ENCODE measurements at places on chromosomes 11 and 22.

- no peak for DNase-seq
Measured at GRCh38 chr22:37370306-37370979, 56.8 kb downstream of the ELFN2 start.

GRCh38 chr11:78256962-78257361, 68.2 kb downstream of the USP35 start:
- DNase-seq: no peak

DNA sequence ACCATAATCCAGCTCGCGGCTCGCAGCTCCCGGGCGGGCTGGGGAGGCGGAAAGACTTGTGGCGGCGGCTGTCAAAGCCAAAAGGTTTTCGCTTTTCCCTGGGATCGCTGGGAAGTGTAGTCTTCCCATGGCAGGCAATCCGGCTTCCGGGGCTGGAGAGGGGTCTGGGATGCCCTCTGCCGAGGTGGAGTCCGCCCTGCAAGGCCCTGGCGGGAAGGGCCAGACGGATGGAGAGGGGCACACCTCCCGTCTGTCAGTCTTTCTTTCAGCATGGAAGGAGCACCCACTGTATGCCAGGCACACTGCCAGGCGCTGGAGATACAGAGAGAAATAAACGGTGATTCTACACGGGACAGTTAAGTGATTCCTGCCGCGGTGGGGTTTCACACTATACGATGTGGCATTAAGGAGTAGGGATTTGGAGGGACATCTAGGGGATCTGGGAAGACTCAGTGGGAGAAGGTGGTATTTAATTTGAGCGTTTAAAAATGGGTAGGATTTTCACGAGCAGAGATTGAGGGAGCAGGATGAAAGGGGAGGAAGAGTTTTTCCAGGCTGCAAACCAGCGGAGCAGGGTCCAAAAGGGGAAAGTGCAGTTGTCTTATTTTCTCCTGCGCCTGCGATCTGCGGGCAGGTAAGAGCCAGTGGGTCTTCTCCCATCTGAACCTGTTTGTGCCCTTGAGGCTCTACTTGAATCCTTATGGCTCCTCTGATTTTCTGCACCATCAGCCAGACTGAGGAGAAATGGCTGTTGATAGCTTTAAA, at the start of gene BACE1:
BACE1 (minus strand) TSS at position 60 of the 765 bp plus-strand sequence. CDS start 461 bp downstream, outside the sequence.
- peak; percentile 77 for DNase-seq

DNA sequence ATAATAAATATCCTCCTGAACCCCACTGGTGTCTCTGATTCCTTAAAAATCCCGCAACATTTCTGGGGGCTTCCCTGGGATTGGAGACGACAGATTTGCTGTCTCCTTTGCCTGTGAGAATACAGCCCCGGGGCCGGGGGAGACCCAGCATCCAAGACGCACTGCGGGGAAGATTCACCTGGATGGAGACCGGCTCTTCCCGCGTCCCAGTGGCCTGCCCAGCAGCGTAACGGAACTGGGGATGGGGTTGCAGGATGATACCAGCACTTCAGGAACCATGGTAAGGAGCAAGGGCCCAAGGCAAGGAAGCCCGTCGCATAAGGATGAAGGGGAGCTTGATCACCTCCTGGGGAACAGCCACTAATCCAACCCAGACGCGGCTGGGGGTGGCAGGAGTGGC, 53.3 kb upstream of the OR4C15 start:
- DNase-seq: no peak

GRCh38 chr11:36425561-36426081, 84.5 kb downstream of the TRAF6 start:
- no peak for DNase-seq

DNA sequence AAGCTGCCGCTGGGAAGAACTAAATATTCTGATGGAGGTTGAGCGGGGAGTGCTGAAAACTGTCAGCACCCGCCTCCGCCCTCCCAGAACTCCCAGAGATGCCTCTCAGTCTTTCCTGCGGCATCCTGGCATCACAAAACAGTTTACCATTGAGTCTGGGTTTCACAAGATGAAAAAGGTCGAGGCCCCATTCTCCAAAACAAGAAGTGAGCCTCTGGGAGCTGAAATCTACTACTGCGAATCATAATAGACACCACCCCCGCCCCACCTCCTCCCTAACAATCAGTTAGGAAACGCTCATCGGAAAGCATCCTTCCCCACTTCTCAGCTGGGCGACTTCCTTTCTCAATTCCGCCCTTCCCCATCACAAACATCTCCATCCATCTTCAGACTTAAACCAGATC, 1.0 kb downstream of the SUN2 start:
- DNase-seq: no peak

DNA sequence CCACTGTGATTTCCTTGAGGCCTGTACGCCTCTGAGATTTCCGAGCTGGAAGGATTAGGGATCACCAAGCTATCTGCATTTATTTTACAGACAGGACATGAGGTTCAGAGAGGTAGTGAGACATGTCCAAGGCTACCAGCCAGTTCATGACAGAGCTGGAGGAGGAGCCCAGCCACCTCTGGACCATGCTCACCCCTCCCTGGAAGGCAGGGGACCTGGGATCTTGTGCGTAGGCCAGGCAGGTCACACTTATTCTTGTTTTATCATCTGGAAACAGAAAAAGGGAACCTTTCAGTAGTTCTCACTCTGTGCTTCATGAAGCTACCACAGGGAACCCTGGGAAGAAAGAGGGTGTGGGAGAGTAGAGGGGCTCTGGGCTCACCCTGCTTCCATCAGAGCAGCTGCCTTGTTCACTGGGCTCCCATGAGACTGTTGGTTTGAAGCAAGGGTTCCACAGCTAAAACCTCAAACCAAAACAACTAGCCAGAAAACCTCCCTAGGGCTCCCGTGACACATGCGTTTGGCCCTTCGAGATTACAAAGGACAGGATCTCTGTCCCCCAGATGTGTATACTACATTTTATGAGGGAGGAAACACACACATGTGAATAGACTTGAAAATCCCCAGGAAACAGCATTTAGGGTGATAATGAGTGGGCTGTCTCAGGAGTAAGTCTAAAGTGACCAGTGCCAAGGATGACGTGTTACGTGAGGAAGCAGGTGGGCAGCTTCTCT, 106.4 kb downstream of the DSCAML1 start:
- no peak for DNase-seq

- DNase-seq: no peak
Measured at GRCh38 chr11:128620309-128621100, 33.1 kb upstream of the ETS1 start.

DNA sequence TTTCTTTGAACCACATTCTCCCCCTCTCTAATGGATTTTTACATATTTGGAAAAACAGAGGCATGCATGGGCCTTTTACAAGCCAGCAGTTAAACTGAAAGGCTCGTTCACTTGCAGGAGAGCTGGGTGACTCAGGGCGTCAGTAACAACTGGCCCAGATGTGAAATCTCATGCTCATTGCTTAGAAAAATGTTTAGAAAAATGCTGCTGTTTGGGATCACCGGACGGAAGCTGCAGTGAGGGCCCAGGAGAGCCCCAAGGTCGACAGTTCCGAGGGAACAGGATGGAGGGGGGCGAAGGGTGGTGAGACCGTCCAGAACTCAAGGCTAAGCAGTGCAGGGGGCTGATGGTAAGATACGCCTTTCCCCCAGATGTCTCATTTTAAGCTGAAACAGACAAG, 41.7 kb upstream of the SMTN start:
- DNase-seq: no peak

DNA sequence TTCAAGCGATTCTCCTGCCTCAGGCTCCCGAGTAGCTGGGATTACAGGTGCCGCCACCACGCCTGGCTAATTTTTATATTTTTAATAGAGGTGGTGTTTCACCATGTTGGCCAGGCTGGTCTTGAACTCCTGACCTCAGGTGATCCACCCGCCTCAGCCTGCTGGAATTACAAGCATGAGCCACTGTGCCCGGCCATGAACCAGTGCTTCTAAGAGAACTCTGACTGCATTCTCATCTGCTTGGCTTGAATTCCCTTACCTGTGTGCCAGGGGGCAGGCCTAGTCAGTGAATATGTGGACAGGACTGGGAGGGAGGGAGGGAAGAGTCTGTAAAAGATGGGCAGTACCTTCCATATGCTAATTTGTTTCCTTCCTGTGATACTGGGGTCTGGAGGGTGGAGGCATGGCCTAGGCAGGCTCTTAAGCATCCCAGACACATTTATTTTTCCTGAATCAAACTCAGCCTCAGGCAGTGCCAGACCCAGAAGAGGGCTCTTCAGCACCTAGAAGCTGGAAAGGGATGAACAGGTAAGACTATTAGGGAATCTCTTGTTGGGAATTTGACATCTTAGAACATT, 6.6 kb downstream of the RPS25 start:
- no peak for DNase-seq

- no peak for DNase-seq
Measured at GRCh38 chr11:73318501-73319011, 10.5 kb downstream of the ARHGEF17 start.

- DNase-seq: no peak
Measured at GRCh38 chr11:131829725-131830124, 459.3 kb downstream of the NTM start.

DNA sequence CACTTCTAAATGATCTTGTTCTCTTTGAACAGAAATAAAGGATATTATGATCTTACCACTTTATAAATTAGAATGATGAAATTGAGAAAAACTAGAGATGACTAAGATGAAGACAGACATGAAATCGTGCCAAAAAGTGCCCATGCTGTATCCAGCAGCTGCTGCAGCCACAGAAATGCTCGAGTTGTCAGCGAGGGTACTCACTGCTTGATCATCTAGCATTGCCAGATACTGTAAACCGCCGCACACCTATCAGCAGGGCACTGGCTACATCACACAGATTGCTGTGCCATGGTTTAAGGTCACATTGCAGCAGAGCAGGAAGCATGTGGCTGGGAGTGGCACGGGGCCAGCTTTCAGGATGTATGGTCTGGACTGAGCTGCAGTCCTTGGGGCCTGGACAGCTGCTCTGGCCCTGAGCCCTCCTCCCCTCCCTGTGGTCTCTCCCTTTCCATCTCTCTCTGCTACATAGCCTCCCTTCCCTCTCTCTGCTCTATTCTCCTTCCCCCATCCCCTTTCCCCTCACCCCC, 51.0 kb upstream of the SEPTIN5 start:
- DNase-seq: peak; percentile 39

- no peak for DNase-seq
Measured at GRCh38 chr22:37926771-37927636, 20.9 kb downstream of the MICALL1 start.

- no peak for DNase-seq
Measured at GRCh38 chr22:35590634-35591295, 26.4 kb downstream of the MB start.

DNA sequence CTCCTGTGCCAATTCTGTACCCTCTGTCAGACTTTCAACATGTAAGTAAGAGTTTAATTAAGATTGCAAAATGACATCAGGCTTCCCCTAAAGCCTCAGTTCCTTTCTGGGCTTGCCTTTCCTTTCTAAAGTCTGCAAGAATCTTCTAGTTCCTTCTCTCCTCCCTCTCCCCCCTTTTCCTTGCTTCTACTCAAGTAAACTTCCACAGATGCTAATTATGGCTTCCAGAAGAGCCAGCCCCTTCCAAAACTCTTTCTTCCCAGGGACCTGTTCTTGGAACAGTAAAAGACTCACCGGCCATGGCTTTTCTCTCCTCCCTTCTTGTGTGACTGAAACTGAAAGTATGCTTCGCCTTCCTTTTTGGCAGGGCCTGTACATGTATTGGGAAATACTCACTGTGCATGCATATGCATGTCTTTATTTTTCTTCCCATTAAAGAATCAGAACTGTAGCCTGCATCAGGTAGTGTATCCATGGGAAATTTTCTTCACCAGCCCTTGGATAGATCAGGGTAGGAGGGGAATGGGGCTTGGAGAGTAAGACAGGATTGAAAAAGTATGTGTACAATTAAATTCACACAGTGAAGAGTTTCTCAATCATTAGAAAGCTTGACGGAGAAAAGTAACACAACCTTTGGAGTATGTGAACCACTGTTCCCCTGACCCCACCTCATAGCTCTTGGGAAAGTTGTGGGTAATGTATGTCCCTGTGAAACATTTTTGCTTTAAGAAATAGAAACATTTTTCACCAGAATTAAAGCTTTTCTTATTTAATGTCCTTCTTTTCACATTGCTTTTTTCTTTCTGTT, at the start of gene CASP1:
CASP1 (minus strand) TSS at position 332 of the 808 bp plus-strand sequence; CDS start at position 301, 31 bp downstream.
- no peak for DNase-seq

Data from NCI-H510A treated with DMSO at 0.1 percent for 48 hours (cell line).